T-helper 9 cell (primary cell): ENCODE measurements at places on chromosomes 6 and 20.
A peak's percentile ranks its signal among the peaks of the same experiment; 100 is the strongest.

- no peak for DNase-seq
These were observed 24.6 kb downstream of the PRSS35 start for GRCh38 chr6:83536647-83537589.

DNA sequence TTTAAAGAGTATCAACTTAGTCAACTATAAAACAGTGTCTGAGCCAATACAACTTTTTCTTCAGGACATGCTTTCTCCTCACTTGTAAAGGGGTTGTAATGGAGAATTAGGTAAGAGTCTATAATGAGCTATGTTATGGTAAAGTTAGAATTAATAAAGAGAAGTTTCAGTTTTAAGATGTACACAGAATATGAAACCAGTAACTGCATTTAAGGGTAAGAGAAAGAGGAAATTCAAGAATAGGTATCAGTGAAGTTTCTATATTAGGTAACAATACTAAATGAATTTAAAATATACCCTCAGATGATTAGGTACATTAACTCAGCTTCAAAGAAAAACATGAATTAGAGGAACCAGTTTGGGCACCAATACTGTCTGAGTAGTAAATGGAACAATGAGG, 1444.3 kb upstream of the ADGRB3 start:
- no peak for DNase-seq

DNA sequence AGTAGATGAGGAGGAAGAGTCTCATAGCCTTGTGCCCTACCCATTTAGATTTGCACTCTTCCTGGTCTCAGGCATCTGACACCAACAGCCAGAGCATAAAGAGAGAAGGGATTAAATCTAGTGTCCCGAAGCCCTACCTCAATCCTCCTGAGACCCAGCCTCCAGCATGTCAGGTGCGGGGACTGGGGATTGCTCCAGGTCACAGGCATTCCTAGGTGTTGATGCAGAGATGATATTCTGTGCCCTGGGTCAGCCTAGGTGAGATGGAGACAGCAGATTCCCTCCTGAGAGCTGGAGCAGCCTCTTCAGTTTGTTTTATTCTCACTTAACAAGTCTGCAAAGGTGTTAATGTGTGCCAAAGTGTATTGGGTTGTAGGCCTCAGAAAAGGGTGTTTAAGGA, 89.8 kb downstream of the ANKRD6 start:
- no peak for DNase-seq

DNA sequence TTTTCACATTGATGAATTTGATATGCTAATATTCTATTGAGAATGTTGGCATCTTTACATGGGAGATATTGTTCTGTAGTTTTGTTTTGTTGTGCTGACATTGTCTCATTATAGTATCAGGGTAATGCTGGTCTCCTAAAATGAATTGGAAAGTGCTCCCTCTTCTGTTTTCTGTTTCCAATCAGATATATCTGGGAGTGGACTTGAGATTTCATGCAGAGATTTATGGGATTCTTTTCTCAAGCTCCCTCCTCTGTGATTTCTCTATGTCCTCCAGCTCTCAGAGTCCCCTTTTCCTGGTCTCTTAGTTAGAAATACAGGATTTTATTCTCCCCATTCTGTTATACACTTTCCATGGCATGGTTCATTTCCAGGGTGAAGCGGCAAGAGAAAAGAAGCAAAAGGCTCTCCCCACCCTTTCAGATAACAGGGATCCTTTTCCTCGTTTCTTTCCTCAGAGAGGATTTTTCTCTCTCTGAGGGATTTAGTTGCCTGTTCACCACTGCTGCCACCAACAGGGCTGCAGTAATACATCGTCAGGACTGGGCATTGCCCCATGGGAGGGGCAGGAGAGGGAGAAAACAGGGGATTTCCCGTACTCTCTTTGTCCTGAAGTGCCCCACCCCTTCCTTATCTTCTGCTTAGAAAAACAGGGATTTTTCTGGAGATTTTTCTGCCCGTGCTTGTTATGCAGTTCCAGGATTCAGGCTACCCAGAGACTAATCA, 59.3 kb upstream of the STMND1 start:
- DNase-seq, result no peak

DNA sequence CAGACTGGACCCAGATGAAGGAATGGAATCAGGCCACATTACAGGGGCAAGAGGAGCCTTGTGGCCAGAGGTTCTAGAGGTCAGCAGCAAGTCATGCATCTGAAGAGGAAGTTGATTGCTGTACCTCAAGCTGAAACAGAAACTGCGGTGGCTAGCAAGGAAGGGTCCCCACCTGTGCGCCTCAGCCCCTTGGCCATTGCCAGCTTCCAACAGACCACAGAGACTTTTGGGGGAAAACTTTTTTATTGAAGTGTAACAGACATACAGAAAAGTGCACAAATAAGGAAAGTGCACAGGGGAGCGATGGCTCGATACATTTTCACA, 26.8 kb upstream of the SLC9A8 start:
- DNase-seq, result no peak

DNA sequence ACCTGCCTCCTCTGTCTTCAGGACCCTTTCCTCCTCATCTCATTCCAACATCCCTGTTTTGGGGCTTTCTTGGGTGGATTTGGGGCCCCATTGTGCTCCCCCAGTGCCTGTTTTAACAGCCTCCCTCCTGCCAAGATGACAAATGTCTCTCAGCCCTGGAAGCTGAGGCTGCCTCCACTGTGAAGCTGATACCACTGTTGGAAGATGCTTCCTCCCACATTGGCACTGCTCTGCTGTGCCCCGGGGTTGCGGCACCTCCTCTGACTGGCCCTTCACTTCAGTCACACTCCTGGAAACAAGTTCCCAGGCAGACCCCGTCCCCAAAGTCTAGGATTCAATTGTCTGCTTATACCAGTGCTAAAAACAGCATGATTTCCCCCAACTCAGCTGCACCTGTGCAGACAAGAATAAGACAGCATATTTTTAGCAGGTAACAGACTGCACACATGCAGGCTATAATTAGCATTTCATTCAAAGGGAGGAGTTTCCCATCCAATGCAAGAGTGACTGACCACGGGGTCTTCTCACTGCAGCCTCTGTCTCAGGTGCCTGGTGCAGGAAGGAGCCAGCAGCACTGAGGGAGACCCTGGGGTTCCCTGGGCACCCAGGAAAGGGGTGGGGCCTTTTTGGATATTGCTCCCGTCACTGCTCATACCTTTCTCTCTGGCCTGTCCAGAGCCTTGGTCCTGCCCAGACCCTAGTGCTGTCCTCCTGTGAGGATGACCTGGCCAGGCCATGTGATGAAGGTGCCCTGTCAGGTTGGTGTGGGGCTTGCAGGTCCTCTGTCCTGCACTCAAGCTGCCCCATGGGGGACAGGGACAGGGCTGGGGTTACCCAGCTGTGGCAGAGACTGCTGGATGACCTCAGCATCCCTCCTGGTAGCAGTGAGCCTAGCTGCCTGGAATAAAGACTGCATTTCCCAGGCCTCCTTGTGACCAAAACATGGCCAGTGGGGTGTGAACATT, 31.5 kb upstream of the SULF2 start:
- DNase-seq, result no peak

DNA sequence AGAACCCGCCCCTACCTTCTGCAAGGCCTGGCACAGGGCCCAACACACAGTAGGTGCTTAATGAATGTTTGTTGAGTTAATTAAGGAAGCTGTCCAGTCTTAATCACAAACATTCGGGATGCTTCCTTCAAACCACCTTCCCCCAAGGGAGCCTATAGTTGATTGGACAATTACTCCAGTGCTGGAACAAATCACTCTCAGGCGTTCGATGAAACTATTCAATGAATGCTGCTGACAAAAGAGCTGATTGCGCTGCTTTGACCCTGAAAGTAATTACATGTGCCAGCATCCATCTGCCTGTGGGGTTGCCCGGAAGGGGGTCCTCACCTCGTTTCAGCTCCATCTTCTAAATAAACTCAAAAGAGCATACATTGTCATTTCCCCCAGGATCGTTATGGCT, 112.0 kb upstream of the SRSF6 start:
- DNase-seq, result no peak

GRCh38 chr6:10381830-10382208, 33.1 kb downstream of the TFAP2A start:
- DNase-seq, result no peak

DNA sequence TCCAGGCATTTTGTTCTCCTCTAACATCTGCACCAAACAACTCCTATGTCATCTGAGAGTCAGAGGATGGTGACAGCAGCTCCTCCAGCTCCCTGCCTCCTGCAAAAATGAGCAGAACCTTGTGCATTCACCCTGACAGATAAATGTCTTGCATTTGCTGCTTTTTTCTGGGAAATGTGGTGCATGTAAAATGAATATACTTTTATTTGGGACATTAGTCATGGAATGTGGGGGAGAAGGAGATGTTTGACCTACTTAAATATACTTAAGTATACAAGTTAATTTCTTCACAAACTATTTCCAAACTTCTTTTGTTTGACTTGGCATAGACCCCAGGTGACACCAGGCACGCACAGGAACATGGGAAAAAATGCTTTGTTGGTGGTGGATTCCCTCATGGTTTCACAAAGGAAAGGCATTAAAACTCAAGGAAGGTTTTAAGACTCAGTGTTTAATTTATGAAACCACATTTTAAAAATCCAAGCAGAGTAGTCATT, 181.8 kb upstream of the MCHR2 start:
- no peak for DNase-seq

DNA sequence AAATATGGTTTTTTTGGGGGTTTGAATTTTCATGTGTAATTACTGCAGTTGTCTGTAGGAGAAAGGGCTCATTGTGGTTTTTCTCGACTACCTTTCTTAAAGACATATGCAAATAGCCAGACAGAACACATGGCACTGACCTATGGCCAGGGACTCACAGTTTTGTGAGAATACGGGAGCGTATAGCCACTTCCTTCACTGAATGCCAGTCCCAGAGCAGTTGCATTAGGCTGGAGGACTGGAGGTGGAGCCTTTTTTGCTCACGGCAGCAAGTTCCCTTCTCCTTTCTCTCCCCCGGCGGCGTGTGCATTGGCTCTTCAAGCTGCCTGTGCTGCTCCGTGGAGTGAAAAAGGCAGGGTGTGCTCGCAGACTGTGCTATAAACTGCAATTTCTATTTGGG, 114.9 kb downstream of the AKAP7 start:
- no peak for DNase-seq

- DNase-seq, result peak; percentile 62
These were observed 20.3 kb downstream of the TTBK1 start for GRCh38 chr6:43263314-43264178.

- DNase-seq, result no peak
These were observed 27.9 kb upstream of the CCR6 start for GRCh38 chr6:167094820-167095637.

DNA sequence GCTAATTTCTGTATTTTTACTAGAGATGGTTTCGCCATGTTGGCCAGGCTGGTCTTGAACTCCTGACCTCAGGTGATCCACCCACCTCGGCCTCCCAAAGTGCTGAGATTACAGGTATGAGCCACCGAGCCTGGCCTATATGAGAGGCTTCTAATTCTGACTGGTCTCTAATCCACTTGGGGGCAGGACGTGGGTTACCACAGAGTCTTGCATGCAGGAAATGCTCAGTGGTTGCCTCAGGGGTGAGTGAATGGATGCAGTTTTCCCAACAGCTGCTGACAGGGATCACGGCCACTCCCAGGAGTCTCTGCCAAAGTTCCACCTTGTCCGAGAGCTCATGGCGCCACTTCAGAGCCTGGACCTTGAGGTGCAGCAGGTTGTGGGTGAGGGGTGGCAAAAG, 6.4 kb upstream of the FANCE start:
- no peak for DNase-seq

GRCh38 chr20:8587251-8587650, 455.2 kb downstream of the PLCB1 start:
- DNase-seq, result no peak

GRCh38 chr6:14192216-14192788, 74.7 kb downstream of the CD83 start:
- no peak for DNase-seq

- DNase-seq, result no peak
These were observed 79.5 kb downstream of the CD83 start for GRCh38 chr6:14197118-14197517.

- DNase-seq, result no peak
These were observed 105.4 kb upstream of the AKIRIN2 start for GRCh38 chr6:87807475-87807874.

- DNase-seq, result no peak
These were observed 15.1 kb downstream of the BRD2 start for GRCh38 chr6:32983493-32983848.

DNA sequence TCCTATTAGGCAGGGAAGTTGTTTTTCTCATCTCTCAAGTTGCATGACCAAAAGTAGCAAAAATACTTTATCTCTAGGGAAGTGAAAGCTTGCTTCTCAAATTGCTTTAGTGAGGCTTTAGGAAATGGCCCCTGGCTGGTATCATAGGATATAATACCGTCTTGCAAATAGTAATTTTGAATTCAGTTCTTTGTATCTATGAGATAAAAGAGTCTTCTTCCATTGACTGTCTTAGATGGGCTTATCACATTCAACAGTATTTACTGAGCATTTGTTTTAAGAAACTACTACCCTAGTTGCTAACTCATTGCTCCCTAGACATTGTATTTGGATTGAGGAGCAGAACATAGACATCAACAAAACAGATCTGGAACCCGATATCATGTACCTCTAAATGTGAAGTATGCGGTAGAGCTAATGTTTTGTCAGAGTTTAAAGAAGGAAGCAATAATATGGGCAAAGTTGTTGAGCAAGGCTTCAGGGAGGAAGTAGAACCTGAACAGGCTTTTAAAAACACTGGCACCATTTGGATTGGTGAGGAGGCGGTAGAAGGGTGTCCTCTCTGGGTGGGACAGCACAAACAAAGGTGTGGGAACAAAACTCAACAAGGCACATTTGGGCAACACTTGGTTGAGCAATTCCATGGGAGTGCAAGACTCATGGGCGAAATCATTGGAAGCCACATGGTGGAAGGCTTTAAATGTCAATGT, 101.5 kb downstream of the SGK1 start:
- no peak for DNase-seq

- DNase-seq, result no peak
These were observed 61.8 kb downstream of the RPP40 start for GRCh38 chr6:4941782-4942672.

GRCh38 chr6:90445533-90446108, 141.3 kb downstream of the MAP3K7 start:
- DNase-seq, result no peak

DNA sequence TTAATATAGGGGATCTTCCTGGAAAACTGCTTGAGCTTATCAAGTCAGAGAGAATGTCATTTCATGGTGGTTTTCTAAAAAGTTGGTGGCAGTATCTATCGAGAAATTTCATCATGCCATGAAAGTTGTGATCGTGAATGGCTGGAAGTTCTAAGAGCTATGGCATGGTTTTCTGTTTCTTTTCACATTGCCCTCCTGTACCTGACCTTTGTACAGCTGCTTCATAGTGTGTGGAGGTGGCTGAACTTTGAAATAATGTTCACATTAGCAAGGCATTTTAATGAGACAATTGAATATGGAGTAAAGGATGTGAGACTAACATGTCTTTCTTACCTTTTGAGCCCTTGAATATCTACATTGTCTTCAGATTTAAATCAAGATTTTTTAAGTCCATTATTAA, 278.2 kb upstream of the ID4 start:
- DNase-seq, result no peak

GRCh38 chr6:81751388-81752083, 945 bp downstream of the TENT5A start:
- DNase-seq, result no peak

GRCh38 chr20:63280929-63281545, 8.4 kb downstream of the ARFGAP1 start:
- DNase-seq, result no peak

GRCh38 chr6:12224251-12224650, 65.9 kb upstream of the EDN1 start:
- DNase-seq, result no peak
